Vagina (tissue), 2 donors: ENCODE measurements at places on chromosomes 4 and X.

DNA sequence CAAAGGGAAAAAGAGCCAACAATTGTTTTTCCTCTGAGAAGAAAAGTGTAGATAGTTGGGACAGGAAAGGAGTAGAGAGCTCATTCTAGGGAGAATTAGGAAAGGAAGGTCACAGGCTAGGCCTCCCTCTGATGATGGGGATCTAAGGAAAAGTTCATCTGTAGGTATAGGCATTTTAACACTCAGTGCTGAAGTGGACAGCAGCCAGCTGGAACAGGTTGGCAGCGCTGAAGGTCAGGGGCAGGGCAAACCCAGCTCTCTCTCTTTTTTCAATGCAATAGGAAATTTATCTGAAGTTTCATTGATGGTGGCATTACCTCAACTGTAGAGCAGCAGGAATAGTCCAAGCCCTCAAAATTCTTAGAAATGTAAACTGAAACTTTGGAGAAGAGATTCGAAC is 98.5 kb upstream of the ETNPPL start:
- DNase-seq = no peak

DNA sequence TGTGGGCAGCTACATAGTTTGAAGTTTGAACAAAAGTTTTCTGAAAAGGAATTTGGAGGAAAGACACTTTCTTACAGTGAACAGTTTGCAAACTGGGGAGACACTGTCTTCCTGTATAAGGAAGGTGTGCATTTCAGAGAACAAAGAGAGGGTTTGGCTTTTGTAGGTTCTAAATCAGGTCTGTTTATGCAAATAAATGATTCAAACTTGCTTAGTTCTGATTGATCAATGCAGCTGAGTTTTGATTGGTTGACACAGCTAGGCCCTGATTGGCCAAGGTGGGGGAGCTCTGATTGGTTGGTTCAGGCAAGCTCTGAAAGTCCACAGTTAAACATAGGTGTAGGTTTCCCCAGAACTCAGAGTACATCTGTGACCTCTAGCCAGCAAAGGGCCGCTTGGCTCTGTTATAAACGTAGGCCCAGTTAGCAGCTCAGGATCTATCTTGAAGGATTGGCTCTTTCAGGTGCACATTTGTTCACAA is 63.0 kb upstream of the ENPP6 start:
- peak; percentile 19 for DNase-seq

DNA sequence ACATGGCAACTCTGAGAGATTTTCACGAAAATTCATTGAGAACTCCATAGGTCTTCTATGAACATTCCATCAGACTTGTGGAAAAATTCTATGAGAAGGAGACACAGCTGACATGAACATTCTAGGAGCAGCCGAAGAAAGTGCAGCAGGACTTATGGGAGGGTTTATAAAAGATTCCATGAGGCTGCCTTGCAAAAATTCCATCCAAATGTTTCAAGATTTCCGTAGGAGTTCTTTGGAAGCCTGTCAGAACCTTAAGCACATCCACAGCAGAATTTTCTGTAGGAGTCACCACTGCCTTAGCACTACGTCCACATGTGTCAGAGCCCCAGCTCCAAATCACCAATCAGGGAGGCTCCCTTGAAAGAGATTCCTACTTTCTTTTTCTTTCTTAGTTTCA is 67.0 kb upstream of the MSX1 start:
- no peak for DNase-seq

DNA sequence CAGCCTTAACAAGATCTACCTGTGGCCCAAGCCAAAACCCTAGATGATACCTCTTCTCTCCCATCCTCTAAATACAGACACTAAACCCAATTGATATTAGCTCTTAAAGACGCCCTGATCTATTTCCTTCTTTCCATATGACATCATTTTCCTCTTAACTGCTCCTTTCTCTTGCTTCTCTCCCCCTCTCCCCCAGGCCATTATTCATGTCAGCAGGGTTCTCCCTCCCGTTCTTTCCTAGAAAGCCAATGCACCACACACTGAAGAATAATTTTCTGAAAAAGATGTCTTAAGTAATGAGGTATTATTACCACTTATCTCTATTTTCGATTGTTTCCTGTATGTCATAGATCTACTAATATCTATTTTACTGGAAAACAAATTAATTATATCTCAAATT is 9.7 kb upstream of the ING2 start:
- no peak for DNase-seq

- DNase-seq = no peak
These were observed 86.0 kb downstream of the WWC2 start for GRCh38 chr4:183185018-183185417.

- no peak for DNase-seq
These were observed 38.4 kb downstream of the NAP1L5 start for GRCh38 chr4:88659055-88659889.

DNA sequence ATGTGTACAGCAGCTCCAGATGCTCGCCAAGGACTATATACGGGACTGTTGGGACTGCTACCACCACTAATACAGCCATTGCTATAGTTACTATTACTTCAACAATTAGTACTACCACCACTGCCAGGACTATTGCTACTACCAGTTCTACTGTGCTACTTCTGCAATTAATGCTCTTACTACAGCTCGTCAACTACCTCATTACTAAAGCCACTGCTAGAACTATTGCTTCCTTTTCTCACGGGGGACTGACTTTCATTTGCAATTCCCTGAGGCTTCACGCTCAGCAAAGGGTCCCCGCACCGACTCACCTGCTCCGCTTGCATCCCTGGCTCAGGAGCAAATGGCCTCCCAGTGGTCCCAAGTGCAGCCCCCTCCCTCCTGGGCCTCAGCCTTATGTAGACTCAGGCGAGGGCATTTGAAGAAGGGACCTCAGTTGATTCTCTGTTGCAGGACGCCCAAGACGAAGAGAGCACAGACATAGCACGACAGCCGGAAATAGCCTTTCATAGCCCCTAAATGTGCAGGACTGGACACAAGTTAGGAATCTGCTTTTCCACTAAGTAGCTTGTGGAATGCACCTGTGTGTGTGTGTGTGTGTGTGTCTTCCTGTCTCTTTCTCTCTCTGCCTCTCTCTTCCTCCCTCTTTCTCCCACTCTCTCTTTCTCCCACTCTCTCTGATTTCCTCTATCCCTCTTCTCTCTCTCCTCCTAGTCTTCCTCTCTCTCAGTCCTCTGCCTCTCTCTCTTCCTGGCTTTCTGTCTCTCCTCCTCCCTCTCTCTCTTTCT is 294.8 kb downstream of the ASMT start:
- no peak for DNase-seq

DNA sequence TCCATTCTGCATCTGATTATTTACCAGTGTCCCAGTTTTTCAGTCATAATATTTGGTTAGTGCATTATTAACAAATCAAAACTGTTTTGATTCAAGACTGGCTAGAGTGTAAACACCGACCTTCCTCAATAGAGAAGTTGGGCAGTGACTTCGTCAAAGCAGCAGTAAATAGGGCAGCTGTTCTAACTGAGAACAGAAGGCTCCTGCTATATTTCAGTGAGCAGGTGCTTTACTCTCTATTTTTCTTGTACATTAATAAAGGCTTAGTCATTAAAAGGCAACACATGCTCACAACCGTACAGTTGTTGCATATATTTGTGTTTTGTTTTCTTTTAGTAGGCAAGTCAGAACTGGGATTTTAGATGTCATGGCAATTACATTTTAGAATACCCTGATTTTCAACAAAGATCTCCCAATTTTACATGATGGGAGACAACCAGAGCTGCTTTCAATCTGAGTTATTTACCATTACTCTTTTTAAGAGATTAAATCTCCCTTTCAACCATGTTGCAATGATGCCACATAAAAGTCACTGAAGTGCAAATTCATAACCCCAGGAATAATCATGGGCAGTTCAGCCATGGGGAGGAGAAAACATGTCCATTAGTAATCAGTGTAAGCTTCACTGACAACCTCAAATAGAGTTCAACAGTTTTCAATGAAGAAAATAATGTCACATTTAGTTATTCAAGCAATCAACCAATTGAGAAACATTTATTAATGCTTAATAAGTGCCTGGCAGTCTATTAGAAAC is 233.3 kb downstream of the NDST4 start:
- DNase-seq = no peak

GRCh38 chrX:107741404-107741790 is 34.2 kb downstream of the TSC22D3 start:
- DNase-seq = no peak

DNA sequence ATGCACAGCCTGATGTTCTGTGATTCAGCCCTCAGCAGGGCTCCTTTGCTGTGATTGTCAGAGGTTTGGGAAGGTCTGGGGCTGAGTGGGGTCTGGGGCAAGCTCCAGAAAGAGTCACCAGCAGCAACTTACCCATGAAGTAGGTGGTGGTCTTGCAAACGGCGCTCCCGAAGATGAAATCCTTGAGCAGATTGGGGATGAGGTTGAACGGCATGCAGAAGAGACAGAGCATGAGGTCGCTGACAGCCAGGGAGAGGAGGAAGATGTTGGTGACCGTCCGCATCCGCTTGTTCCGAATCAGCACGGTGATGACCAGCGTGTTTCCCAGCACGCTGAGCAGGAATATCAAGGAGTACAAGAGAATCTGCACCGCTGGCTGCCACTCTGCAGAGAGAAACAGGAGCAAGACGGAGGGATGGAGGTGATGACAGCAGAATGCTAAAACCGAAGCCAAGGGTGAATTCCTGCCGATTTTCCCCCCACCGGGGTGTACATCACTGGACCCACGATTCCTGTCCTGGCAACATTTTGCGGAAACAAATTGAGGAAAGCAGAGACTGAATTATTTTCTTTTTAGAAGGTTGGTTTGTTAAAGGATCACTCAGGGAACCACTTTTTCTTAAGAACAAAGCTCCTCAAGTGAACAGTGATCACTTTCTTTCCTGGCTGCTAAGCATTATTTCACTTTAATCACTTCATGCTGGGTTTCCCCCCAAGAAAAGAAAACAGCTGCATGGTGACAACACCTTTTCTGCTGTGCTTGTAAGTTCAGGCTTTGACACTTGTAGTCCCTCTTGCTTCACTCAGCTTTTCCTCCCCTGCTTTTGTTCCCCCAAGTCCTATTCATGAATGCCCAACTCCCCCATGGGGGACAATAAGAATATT is 941 bp downstream of the CCKAR start:
- DNase-seq = peak; percentile 83

DNA sequence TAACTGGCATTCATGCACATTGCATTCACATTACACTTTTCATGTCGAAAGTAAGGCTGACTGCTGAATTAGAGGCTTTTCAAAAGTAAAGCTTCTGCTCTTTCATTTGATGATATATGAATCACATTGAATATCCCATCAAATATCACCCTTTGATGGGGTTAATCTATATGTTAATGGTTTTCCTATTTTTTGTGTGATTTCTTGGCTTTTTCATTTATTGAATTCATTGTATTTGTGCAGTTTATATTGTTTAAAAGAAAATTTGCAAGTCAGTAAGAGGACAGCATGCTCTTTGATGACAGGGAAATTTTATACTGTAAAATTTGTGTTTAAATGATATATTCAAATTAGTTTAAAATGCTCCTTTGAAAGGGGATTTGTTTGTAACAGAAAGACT is 344.1 kb downstream of the PCDH10 start:
- DNase-seq = no peak

DNA sequence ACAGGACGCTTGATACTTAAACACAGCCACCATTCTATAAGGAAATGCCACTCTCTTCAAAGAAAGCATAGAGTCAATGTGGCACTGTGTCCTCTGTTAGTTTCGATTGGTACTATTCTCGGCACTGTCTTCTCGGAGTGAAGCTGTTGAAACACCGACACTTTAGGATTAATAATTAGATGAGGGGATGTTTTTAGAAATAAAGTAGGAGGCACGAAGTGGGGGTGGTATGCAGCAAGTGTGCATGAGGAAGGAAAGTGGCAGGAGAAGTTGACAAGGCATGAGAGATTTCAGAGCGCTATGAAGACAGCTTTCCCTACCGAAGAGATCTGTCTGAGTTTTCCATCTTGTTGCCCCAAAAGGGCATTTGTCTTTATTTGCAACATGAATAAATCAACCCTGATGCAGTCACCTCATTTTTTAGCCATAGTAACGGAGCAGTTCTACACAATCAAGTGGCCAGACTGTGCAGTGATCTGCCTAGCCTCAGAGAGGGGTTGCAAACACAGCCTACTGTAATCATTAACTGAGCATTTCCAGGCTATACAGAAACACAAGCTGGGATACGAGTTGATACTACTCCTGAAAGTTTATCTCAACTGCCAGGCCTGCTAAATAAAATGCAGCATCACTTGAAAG is 8.3 kb downstream of the GPRIN3 start:
- no peak for DNase-seq

DNA sequence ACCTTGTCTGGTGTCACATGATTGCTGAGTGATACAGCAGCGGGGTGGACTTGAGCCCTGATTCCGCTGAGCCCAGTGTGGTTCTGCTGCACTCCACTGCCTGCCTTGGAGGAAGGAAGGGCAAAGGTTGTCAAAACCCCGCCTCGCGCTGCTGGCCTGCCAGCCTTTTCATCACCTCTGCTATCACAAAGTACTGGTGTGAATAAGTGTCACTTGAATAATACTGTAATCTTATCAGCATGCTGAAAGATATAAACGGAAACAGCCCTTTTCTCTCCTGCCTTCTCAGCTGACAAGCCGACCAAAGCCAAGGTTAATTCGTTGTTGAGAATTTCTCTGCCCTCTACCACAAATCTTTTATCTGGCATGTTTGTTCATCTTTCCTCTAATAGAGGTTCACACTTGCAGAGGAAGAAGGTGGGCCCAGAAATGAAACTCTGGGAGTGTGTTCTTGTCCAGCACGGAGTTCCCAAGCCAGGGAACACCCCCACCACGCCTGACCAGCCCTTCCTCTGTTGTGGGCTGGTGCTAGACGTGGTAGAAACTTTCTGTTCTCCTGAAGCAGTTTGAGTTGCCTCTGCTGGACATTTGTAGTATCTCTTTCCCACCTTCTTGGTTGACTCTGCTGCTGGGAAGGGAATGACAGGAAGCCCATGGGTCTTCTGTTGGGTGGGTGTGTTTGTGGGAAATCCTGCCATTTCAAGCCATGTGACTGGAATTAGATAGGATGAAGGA is 21.5 kb downstream of the FHDC1 start:
- DNase-seq = no peak

GRCh38 chr4:145097331-145097820 is 620 bp downstream of the ANAPC10 start:
- no peak for DNase-seq

GRCh38 chr4:95516528-95517017 is 32.2 kb downstream of the UNC5C start:
- no peak for DNase-seq

GRCh38 chr4:13378973-13379759 is 105.0 kb downstream of the RAB28 start:
- no peak for DNase-seq

- no peak for DNase-seq
These were observed 9.9 kb downstream of the TNIP2 start for GRCh38 chr4:2745981-2746806.

DNA sequence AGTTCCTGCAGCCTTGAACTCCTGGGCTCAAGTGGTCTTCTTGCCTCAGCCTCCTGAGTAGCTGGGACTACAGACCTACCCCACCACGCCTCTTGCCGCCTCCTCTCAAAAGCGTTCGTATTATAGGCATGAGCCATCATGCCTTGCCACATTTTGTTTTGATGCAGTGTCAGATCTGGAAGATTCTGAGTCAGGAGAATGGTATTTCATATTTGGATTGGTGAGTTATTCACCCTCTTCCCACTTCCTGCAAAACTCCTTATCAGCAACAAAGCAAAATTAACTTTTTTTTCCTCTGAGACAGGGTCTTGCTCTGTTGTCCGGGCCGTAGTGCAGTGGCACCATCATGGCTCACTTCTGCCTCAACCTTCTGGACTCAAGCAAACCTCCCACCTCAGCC is 29.6 kb downstream of the REST start:
- no peak for DNase-seq

GRCh38 chr4:23348789-23349498 is 540.9 kb downstream of the PPARGC1A start:
- DNase-seq = no peak
